Activated CD8-positive, alpha-beta memory T cell treated with anti-CD3 and anti-CD28 coated beads for 24 hours (primary cell): ENCODE measurements at places on chromosomes 2 and 18.

DNA sequence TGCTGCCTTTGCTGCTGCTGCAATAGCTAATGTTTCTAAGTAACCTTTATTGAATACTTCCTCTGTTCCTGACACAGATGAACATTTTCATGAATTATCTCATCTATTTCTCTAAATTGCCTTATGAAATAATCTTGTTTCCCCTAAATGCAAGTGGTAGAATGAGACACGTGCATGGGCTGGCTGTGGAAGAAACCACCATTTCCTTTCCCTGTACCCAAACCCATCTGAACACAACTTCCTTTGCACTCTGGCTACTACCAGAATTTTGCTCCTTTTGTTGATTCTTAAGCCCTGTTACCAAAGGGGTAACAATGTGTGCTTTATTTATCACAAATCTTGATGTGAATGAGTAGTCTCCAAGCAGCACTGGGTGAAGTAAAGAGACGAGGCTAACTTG lies 29.2 kb downstream of the AKAIN1 start:
- DNase-seq, result no peak

DNA sequence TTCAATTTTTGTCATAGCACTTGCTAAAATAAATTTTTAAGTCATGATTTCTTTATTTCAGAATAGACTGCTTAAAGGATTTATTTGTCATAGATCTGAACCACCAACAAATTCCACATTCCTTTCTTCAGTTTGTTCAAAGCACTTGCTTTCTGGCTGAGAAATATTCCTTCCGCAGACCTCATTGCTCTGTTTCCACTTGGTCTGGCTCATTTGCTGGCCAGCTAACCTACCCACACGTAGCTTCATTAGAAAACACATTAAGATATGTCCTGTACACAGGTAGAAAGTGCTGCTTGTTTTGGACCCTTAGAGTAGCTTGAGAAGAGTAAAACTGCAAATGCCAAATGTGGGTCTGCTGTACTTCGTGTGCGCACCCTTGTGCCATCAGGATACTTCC lies 166.7 kb upstream of the EPAS1 start:
- no peak for DNase-seq

GRCh38 chr2:195493416-195493815 lies 163.6 kb upstream of the SLC39A10 start:
- DNase-seq, result no peak

DNA sequence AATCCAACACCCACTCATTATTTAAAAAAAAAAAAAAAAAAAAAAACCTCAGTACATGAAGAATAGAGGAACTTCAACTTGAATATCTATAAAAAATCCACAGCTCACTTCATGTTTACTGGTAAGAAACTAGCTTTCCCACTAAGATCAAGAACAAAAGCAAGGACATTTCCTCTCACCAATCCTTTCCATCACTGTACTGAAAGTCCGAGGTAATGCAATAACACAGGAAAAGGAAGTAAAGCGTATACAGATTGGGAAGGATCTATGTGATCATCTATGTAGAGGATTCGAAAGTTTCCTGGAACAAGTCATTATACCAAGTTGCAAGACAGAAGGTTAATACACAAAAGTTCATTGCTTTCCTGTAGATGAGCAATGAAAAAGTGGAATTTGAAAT lies 63.2 kb downstream of the ROCK2 start:
- no peak for DNase-seq

- no peak for DNase-seq
These were observed 3.3 kb downstream of the SLC8A1 start for GRCh38 chr2:40448476-40449079.

- no peak for DNase-seq
These were observed 51.2 kb downstream of the SDC1 start for GRCh38 chr2:20173496-20174402.

DNA sequence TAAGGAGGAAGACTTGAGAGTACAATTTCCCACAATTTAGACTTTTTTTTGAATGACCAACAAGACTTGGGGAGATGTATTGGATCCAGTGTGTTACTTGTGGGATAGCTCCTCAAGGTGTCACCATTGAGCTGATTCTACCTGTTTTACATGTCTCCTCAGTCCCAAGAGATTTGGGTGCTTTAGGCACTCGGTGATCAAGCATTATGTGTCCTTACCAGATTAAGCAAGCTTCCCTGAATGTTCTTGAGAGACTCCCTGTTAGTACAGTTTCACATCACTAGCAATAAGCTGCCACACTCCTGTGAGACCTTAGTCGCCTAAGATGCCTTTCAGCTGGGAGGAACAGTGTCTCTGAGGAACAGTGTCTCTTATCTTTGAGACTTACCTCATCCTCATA lies 384.3 kb upstream of the SYT4 start:
- DNase-seq, result no peak

GRCh38 chr2:120486441-120486840 lies 140.5 kb downstream of the INHBB start:
- DNase-seq, result no peak
